ENCODE measurements at places on chromosomes 5 and 9. TPM values are rescaled to one million over a fixed set of nuclear protein-coding genes. Genes with fewer than 3 reads are reported as not detected.

DRD1 gene
- polyA plus RNA-seq = not detected

LRRTM2 gene
- polyA plus RNA-seq = 0.90 TPM

DNA sequence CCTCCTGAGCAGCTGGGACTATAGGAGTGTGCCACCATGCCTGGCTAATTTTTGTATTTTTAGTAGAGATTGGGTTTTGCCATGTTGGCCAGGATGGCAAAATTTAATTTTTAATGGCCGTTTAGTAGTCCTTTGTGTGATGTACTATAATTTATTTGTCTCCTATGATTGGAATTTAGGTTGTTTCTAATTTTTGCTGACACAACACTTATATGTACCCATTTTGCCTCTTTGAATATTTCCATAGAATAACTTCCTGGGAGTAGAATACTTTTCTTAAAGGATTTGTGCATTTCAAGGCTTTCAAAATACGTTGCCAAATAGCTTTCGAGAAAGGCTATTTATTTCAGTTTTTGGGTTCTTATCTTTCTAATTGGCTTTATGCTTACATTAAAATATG lies 22.8 kb downstream of the NDFIP1 start:
- no peak for DNase-seq

PCA3 gene
- 0.72 TPM for polyA plus RNA-seq

- no peak for DNase-seq
These were observed 4.5 kb downstream of the EBF1 start for GRCh38 chr5:159095151-159095721.

GRCh38 chr9:4678679-4679267 lies 596 bp upstream of the CDC37L1 start:
- DNase-seq = no peak

DNA sequence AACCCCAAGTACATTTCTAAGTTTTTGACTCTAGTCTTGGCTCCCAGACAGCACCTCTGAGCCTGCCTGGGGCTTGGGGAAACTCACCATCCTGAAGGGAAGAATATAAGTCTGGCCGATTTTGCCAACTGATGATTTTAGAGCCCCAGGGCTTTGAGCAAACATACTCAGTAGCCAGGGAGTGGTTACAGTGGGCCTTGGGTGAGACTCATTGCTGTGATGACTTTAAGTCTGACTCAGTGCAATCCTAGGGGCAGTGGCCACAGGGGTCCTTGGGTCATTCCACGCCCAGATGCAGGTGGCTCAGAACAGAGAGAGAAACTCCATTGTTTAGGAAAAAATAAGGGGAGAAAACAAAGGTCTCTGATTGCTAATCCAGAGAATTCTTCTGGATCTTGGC lies 312.0 kb upstream of the EDIL3 start:
- DNase-seq = no peak

TXNDC8 gene
- polyA plus RNA-seq = not detected

DNA sequence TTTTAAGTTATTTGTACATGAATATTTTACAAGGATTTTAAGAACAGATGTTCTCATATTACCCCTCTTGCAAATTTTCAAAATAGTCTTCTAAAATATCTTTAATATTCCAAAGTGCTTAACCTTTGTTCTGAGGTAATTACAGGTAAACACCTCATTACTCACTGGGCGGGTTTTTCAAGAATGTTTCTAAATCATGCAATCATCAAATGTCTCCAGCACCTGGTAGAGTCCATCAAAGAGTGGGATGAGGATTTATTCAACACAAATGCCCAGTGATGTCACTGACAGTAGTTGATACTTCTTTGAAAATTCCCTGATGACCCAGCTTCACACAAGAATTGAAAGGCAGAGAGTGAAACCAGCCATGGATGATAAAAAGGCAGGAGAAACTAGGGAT lies 114.4 kb downstream of the SEC61B start:
- DNase-seq = no peak

DNA sequence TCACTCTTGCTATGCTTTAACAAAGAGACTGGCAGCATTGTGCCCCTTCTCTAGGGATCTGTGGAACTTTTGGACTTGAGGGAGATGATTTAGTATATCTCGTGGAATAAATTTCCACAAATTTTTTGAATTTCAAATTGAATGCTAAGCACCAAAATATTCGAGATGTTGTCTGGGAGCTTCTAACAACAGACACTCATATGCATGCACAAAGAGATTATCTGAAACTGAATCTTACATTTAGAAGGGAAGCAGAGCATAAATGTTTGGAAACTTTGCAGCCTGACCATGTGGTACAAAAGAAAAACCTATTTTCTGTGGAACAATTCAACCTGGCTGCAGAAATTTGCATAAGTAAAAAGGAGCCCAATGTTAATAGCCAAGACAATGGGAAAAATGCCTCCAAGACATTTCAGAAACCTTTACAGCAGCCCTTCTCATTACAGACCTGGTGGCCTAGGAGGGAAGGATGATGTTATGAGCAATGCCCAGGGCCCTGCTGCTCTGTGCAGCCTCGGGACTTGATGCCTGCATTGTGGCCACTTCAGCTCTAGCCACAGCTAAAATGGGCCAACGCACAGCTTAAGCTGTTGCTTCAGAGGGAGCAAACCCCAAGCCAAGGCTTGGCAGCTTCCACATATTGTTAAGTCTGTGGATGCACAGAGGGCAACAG lies 285.8 kb upstream of the FAM174A start:
- DNase-seq = no peak

SPINK6 gene
- polyA plus RNA-seq = not detected

MEIKIN gene
- not detected for polyA plus RNA-seq

PCDHGA6 gene
- 4.4 TPM for polyA plus RNA-seq

DNA sequence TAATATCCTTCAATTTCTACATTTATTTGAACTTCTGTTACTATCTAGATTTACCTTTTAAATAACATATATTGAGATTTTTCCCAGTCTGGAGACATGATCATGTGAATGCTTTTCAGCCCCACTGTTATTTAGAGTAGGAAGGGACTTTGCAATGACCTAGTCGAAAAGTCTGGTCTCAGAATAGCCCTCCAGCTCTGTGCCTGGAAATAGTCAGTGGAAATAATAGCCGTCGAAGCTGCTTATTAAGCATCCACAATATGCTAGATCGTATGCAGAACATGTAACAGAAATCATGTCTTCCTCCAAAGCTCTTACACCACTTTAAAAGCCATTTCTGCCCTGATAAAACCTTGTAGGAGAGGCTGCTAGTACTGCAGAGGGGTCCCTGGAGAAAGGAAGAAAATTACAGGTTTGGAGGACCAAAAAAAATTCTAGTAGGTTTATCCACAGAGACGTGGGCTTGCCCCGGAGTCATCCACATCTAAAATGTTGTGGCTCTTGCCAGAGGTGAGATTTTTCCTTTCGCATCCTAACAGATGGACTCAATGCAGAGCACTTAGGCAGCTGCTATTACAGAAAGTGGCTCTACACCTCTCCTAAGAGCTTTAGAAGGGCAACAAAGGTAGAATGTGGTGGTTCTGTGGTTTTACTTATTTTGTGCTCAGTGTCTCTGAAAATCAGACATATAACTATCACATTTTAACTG lies 2.5 kb upstream of the FGF1 start:
- no peak for DNase-seq

DNA sequence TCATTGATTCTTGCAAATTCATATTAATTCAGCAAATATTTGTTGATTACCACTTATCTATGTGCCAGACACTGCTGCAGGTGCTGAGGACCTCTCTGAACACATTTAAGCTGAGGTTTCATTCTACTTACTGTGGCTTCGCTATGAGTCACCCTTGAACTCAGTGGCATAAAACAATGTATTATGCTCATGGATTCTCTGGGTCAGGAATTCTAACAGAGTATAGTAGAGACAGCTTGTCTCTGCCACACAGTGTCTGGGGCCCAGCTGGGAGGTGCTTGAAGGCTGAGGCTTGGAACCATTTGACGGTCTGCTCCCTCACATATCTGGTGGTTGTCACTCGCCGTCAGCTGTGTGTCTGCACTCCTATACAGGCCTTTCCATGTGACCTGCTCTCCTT lies 124.3 kb upstream of the NR3C1 start:
- no peak for DNase-seq

- DNase-seq = no peak
These were observed 1068.0 kb downstream of the NR2F1-AS1 start for GRCh38 chr5:92513067-92513466.

DNA sequence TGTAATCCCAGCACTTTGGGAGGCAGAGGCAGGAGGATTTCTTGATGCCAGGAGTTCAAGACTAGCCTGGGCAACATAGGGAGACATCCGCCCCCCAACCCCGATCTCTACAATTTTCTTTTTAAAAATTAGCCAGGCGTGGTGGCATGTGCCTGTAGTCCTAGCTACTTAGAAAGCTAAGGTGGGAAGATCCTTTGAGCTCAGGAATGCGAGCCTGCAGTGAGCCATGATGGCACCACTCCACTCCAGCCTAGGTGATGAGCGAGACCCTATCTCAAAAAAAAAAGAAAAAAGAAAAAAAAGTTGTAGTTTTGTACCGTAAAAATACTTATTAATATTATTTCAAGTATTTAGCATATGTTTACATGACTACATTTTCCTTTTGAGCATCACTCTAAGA lies 29.3 kb downstream of the TSSK1B start:
- DNase-seq = no peak

DNA sequence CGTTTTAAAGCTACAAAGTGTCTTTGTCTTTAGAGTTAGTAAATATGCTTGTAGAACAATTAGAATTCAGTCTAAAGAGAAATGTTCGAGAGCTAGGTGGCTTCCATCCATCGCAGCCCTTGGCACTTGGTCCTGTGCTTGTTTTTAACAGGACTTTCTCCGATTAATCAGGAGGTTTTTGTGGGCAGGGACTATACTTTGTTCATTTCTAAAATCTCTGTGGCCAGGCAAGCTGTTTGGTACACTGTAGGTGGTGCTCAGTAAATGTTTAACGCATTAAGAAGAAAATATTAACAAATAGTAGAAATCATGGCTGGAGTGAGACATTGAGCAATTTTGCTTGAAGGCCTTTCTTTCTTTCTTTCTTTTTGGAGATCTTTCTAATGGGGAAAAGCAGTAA lies 20.8 kb downstream of the AGXT2 start:
- DNase-seq = no peak
